ENCODE measurements at places on chromosomes 6 and 20.

GRCh38 chr20:38842026-38842425 is 36.5 kb downstream of the PPP1R16B start:
- DNase-seq: no peak

GRCh38 chr20:31572042-31572700 is 32.9 kb upstream of the ID1 start:
- peak; percentile 61 for DNase-seq

- no peak for DNase-seq
These were observed 11.8 kb downstream of the PSMF1 start for GRCh38 chr20:1130058-1130694.

- DNase-seq: peak; percentile 26
These were observed 337 bp downstream of the ESF1 start for GRCh38 chr20:13784271-13784892.

DNA sequence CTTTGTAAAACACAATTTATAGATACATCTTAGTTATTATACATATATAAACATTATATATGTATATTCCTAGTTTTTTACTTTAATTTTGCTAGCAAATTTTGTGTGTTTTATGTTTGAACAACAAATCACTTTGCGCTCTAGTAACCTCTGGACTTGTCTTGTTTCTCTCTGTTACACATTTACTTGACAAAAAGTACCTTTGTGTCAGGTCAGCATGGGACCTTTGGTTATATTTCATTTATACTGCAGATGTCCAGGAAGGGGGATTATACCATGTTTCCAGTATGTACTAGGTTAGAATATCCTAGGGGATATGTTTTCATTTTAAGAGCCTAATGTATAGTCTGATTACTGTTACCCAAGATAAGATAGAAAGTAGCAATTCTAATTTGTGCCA is 28.5 kb upstream of the ELOVL5 start:
- no peak for DNase-seq
